ENCODE measurements at places on chromosomes 5 and 9.

DNA sequence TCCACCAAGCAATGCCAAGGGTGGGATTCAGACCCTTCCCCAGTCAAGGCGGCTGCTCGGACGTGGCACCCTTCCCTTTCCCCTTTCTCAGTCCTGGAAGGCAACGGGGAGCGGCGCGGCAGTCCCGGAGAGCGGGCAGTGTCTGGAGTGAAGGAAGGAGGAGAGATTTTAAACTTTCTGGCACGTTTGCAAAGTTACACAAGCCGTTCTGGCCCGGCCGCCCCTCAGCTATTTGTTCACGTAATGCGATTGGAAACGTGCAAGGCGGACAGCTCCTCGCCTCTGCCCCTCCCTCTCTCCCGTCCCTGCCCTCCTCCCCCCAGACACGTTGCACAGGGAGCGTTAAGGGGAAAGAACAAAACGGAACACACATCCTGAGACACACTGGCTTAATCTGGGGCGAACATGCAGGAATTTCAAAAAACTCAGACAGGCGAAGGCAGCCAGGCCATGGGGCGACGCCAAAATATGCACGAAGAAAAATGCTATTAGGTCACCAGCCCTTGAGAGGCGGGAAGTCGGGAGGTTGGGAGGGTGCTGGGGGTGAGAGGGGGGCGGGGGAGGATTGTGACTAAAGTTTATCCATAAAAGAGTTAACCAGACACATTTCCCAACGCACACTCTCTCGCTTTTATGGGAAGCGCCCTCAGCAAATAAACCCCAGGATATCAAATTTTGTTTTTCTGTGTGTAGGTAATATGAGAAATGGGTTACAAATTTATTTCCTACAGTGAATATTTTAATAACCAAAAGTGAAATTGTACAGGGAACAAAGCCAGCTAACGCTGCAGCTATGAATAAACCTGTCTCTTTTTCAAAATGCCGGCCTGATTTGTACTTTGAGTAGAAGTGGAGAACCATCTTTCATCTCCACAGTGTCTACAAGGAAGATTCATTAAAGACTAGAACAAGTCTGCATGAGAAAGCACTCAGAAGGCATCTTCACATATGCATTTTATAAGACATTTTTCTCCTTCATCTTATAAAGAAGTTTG, at the start of gene LOX:
TSS of gene LOX (minus strand) at position 144 of the 995 bp plus-strand sequence. CDS start 274 bp downstream, outside the sequence.
- no peak for DNase-seq

DNA sequence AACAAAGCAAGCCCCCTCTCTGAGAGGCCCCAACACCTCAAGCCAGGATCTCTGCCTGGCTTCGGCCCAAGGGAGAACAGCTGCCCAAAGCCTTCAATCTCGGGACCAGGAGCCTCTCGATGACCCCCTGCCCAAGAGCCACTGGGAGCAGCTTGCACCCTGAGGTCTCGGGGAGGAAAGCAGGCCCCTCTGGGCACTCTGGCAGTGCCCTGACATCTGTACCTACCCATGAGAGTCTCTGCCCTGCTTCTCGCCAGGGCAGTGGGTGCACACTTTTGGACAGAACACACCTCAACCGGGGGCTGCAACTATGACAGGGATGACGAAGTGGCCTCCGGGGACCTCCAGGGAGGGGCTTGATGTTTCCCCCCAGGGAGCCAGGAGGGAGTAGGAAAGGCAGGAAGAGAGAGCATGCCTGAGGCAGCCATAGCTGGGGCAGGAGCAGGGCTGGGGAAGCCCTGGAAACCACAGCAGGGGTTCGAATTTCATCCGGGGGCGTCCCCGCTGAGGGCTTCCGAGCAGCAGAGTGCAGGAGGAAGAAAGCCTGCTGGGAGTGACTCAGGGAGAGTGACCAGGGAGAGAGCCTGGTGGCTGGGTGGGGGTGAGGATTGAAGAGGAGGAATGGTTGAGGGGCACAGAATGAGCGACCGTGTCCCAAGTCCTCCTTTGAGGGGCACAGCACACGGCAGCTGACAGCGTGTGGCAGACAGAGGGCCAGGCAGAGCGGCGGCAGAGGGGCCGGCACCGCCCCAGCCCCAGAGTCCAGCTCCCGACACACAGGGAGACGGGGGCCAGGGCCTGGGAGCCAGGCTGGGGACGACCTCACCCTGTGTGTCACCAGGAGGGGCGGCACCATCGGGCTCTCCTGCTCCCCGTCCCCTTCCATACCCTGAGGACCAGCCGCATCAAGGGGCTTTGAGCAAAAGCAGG, 1.8 kb downstream of the LPCAT1 start:
- no peak for DNase-seq

DNA sequence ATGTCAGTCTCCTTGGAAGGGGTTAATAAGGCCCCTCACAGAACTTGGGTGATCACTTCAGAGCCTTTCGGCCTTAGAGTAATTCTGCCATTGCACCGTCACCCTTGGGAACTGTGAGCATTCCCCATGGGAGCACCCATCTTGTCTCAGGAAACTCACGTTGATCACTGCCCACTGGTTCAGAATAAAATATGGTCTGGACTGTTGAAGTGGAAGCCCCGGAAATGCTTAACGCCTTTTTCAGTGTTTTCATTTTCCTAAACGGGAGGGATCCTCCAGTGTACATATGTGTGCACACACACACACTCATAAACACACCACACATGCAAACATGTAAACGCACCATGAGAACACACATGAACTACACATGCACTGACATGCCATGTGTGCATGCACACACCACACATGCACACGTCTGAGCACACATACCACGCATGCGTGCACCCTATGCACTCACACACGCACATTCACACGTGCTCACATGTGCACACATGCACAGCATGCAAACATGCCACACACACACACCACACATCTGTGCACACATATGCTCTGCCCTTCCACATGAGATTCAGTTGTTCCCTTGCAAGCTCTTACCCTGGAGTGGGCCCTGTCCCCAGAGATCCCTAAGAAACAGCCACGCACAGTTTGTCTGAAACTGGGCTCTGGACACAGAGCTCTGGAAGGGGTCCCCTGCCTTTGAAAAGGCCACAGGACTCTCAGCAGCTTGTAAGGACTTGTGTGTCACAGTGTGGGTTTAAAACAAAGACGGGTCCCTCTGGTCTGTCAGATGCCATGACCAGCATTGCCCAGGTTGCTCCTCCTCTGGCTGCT, 17.0 kb downstream of the MRPL36 start:
- DNase-seq, result no peak

DNA sequence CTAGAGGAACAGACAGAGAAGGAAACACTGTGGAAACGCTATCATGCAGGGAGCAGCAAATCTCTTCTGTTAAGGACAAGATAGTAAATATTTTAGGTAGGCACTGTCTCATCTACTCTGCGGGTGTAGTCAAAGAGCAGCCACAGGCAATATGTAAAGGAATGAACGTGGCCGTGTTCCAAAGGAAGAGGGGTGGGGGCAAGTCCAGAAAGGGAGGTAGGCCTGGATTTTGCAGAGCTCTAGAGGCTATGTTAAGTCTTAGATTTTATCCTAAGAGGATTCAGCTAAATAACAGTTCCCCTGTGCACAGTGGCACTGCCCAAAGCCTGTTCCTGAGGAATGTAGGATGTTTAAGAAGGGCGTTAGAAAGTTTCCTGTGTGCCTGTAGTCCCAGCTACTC, 161.6 kb downstream of the ACTL7B start:
- DNase-seq, result no peak

GRCh38 chr5:149581931-149582768, 852 bp downstream of the ARHGEF37 start:
- no peak for DNase-seq

DNA sequence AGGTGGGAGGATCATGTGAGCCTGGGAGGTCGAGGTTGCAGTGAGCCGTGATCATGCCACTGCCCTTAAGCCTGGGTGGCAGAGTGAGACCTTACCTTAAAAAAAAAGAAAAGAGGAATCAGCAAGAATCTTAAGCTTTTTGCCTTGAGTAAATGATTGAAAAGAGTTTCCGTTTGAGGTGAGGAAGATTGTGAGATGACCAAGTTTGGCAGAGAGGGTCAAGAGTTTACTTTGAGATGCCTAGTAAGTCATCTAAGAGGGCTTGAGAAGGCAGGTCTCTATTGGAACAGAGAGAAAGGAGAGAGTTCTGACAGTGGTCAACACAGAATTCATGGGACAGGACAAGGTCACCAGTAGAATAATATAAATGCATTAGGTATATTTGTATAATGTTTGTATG, 572.1 kb downstream of the TLE4 start:
- DNase-seq, result no peak

GRCh38 chr5:124906339-124907097, 160.1 kb upstream of the ZNF608 start:
- DNase-seq, result no peak

- DNase-seq, result no peak
These were observed 494.5 kb upstream of the GRAMD2B start for GRCh38 chr5:125928663-125929062.

DNA sequence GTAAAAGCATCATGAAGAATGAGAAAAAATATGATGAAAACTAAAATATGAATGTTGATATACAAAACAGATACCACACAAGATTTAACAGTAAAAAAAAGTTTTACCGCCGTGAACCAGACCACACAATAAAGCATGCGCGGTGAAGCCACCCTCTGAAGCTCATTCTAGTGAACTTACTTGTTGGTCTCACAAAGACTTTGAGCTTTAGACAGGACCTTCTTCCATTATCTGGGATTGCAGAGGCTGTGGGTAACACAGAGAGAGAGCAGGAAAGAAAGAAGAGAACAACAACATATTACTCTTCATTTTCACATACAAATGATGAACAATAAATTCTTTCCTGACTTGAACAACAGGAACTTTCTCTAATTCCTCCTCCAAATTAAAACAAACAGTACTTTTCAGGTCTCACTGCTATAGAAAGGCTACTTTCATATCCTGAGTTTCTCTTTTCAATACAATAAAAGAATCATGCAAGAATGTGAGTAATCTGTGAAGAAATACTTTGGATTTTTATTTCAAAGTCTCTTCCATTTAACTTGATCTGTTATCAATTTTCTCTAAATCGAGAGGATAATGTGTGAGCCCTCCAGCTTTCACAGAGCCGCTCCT, 283.1 kb downstream of the EFNA5 start:
- no peak for DNase-seq

DNA sequence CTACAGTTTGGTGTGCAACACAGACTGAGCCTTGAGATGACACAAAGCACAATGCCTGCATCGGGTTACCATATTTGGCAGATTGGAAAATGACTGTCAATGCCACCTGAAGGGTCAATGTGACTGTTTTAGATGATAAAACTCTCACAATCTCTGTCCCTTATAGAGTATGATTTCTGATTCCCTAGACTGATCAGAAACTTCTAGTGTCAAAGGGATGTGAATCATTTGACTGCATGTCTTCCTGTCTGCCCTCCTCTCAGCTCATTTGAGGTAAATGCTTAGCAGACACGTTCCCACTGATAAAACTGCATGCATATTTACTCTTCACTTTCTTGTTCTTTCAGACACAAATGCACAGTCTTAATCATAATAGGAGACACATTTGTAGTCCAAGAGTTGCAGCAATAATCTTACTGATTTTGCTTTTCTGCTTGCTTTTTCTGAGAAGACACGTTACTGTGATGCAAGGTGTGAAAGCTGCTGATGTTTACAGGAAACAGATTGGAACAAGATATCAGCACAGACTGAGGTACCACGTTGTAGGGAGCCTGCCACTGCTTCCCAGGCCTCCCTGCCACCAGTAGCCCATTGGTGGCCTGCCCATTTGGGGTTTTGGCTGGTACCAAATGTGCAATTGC, 77.8 kb downstream of the GCNT4 start:
- DNase-seq, result no peak

DNA sequence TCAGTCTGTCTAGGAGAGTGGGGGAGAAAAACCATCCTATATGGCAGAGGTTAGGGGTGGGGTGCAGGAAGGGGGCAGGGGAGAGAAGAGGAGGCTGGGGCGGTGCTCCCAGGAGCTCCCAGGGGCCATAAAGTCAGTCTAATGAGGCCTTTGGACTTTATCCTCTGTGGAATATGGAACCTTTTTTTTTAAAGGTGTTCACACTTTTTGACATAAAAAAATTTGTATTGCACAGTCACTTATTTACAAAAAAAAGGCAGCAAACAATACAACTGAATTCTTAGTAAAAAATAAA, 51.9 kb upstream of the SYNPO start:
- no peak for DNase-seq

- no peak for DNase-seq
These were observed 10.6 kb downstream of the LAMC3 start for GRCh38 chr9:131019388-131020239.

DNA sequence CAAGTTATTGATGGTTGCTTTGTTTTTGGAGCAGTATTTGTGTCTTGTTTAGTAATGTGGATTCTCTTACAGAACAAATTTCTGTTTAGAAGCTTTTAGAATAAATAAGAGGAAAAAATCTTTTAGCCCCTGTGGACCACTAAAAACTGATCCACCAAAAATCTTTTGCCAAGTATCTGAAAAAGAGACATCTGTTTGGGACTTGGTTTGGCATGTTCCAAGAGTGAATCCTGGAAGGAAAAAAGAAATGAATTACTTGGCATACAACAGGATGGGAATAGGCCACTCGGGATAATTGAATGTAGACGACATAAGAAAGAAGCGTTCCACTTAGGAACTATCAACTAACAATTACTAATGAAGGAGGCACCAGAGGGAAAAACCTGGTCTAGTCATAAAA, 1350.1 kb upstream of the C9orf72 start:
- DNase-seq, result no peak

DNA sequence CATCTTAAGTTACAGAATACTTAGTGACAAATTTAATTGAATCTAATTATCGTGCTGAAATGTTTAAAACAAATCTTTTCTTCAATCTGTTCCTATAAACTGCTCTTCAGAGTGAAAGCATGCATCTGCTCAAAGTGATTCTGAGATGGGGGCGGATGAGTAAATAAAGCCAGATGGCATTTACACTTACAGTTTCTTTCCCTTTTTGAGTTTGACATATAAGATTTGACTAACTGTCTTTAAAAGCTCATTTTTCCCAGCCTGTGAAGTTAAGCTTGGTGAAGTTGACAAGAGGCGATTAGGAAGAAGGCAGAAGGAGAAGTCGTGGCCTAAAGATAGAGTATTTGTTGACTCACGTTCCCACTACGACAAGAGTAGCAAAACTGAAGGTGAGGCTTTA, 137.4 kb downstream of the LPAR1 start:
- DNase-seq, result no peak

- no peak for DNase-seq
These were observed 28.9 kb upstream of the ERGIC1 start for GRCh38 chr5:172805018-172805683.

DNA sequence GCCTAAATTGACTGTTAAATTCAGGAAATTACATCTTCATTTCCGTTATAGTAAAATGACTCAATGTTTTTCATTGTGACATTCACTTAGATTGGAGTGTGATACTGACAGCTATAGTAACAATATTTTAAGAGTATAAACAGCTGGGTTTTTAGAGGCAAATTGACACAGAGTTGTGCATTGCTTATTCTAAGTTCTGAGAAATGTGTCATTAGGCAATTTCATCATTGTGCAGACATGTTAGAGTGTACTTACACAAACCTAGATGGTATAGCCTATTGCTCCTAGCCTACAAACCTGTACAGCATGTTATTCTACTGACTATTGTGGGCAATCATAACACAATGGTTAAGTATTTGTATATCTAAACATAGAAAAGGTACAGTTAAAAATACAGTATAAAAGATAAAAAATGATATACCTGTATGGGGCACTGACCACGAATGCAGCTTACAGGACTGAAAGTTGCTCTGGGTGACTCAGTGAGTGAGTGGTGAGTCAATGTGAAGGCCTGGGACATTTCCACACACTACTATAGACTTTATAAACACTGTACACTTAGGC, 132.7 kb downstream of the PDE4D start:
- DNase-seq, result no peak
